ENCODE measurements at places on chromosomes 2 and 18.

DNA sequence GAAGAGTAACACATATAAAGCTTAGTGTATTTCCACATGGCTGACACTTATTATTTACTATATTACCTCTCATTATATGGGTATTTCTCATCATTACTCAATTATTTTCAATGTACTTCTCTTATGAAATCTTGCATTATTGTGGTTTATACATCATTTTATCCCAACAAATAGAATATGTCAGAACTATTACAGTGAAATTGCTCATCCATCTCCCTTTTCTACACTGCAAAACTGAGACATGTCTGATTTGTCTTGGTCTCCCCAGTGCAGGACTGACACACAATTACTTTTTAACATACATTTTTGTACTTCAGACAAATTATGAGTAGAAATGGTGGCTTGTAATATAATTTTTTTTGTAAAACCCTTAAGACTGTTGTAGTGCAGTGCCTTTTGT is 600.9 kb downstream of the PLCL1 start:
- no peak for DNase-seq

DNA sequence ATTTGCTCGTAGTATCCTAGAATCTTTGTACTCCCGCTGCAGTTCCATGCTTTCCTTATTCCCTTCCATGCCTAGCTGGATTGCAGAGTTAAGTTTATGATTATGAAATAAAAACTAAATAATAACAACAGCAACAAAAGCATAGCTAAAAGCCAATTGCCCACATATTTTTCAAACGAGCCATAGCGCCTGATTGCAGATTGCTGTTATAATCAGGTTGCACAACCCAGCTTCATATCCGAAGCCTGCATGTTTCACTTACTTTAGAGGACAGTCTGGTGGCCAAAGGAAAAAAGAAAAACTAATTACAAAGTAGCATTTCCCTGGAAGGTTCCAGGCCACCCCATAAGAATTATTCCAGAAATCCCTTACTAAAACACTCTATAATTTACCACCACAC is 31.9 kb upstream of the PNO1 start:
- no peak for DNase-seq

GRCh38 chr2:183034806-183035205 is 3.5 kb downstream of the NCKAP1 start:
- DNase-seq = no peak

DNA sequence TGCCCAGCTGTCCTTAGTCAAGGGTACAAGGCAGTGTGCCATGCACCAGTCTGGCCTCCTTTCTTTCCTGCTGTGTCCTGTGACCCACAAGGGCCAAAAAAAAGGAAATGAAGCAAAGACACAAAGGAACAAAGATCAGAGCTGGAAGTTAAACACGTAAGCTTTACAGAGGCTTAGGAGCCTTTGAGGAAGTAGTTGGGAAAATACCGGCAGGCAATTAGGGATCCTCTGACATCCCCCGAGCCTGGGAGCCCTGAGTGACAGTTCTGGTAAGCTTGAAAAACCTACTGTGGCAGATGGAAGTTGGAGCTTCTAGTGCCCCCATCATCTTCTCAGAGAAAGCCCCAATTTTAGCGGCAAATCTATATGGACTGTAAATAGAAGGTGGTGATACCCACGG is 78.5 kb downstream of the SPRED2 start:
- no peak for DNase-seq

- no peak for DNase-seq
These were observed 726.0 kb downstream of the KCNJ3 start for GRCh38 chr2:155424518-155424917.

DNA sequence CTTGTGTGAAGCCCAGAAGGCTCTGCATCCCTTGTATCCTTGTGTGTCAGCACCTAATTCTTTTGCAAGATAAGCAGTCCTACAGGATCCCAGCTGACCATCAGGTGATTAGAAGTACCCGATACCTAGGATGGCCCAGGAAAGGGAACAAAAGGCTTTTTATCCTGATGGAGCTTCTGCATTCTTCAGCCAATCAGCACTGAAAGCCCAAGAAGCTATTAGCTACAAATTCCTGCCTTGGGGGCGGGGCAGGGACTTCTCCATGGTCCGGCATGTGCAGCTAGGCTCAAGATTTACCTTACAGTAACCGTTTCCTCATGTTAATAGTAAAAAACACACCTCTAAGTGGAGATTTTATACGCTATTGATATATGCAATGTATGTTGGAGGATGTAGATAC is 264.6 kb upstream of the THUMPD2 start:
- no peak for DNase-seq

DNA sequence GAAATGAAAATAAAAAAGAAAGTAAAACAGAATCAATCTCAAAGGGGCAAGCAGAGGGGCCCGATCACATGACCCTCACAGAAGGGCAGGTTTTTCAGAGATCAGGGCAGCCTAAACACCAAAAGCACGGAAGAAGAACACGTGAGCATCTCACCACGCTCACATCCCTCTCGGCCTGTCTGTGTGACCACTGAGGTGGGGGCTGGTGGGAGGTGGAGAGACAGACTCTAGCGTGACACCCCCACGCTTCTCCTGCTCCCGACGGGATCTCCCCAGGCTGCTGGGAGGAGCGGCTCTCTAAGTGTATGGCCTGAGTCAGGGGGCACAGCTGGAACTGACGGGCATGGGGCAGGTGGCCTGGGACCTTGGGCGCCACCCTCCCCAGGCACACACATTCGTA is 23.5 kb upstream of the MTERF4 start:
- no peak for DNase-seq

GRCh38 chr18:59139291-59139614 is 431 bp upstream of the SEC11C start:
- peak; percentile 91 for DNase-seq

- no peak for DNase-seq
These were observed 152.9 kb downstream of the ALPK2 start for GRCh38 chr18:58476022-58476421.

DNA sequence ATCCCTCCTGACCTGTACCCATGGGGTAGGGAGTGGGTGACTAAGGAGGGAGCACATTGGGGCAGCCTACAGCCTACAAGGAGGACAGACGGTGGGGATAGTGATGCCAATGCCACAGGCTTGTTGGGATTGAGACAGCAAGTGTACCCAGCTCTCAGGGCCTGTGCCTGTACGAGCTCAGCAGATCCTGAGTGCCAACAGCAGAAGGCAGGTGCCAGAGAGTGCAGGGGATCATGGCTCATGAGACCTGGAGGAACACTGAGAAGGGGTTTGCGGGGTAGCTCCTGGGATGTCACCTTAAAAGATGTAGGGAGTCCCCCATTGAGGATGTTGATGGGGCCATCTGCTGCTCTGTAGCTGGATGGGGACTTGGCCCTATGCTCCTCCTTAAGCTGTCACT is 10.3 kb upstream of the SNED1 start:
- no peak for DNase-seq
